A172 (cell line): ENCODE measurements at places on chromosomes 5 and 9. TPM values are rescaled to one million over a fixed set of nuclear protein-coding genes. Genes with fewer than 3 reads are reported as not detected.

The MARVELD2 gene
- total RNA-seq, result not detected in 2 replicates

The CNTLN gene
- total RNA-seq, result 9.7 and 10.3 TPM in 2 replicates

The ANP32B gene
- total RNA-seq, result 17.3 and 21.2 TPM in 2 replicates

The OR2S2 gene
- total RNA-seq, result not detected in 2 replicates

The HTR4 gene
- total RNA-seq, result not detected in 2 replicates

The ZNF367 gene
- total RNA-seq, result 33.7 and 37.6 TPM in 2 replicates

The LCP2 gene
- total RNA-seq, result not detected in 2 replicates

The CMYA5 gene
- 0.02 and 0.16 TPM in 2 replicates for total RNA-seq

The NUDCD2 gene
- total RNA-seq, result 28.3 and 29.3 TPM in 2 replicates

The GLRA1 gene
- total RNA-seq, result not detected in 2 replicates

The FBP1 gene
- 0.12 TPM in 1 of 2 replicates, not detected in the other for total RNA-seq

The PLPPR1 gene
- not detected in 2 replicates for total RNA-seq

The PCDH1 gene
- total RNA-seq, result 7.2 and 7.4 TPM in 2 replicates

The C9orf153 gene
- not detected in 2 replicates for total RNA-seq

The EXD3 gene
- 3.4 and 9.9 TPM in 2 replicates for total RNA-seq

The NUTM2G gene
- not detected in 2 replicates for total RNA-seq

The CCL28 gene
- total RNA-seq, result not detected in 2 replicates

The MINAR2 gene
- total RNA-seq, result not detected in 2 replicates

The TNFSF8 gene
- total RNA-seq, result not detected in 2 replicates

The TBC1D2 gene
- 87.2 and 93.4 TPM in 2 replicates for total RNA-seq

The TRIM23 gene
- total RNA-seq, result 22.1 and 23.2 TPM in 2 replicates

The C5orf52 gene
- not detected in 2 replicates for total RNA-seq

The IER5L gene
- total RNA-seq, result 53.3 and 55.8 TPM in 2 replicates

The ARID3C gene
- 0.19 TPM in 1 of 2 replicates, not detected in the other for total RNA-seq

The ATOSB gene
- 20.3 and 26.3 TPM in 2 replicates for total RNA-seq

The SLC27A6 gene
- total RNA-seq, result not detected in 2 replicates

The ZNF354C gene
- not detected in 2 replicates for total RNA-seq

The SMIM23 gene
- total RNA-seq, result not detected in 2 replicates

The UNC5A gene
- total RNA-seq, result 2.9 and 3.4 TPM in 2 replicates

The GGTA1 gene
- total RNA-seq, result not detected in 2 replicates

The GPRIN1 gene
- 20.3 and 24.6 TPM in 2 replicates for total RNA-seq

The SAXO1 gene
- not detected in 2 replicates for total RNA-seq

The SLC36A3 gene
- total RNA-seq, result not detected in 2 replicates

The PAIP1 gene
- 207 and 210 TPM in 2 replicates for total RNA-seq

The SOX30 gene
- total RNA-seq, result not detected in 2 replicates

The HAND1 gene
- not detected in 2 replicates for total RNA-seq

The FGD3 gene
- total RNA-seq, result 0.10 and 0.12 TPM in 2 replicates

The DEPDC1B gene
- total RNA-seq, result 34.4 and 35.0 TPM in 2 replicates

The CBY3 gene
- total RNA-seq, result not detected in 2 replicates

The PSAT1 gene
- 147 and 182 TPM in 2 replicates for total RNA-seq

The FABP6 gene
- total RNA-seq, result 0.17 and 1.5 TPM in 2 replicates

The CLINT1 gene
- total RNA-seq, result 58.4 and 79.2 TPM in 2 replicates

The RNF180 gene
- total RNA-seq, result 0.48 and 0.96 TPM in 2 replicates

The NUTM2F gene
- not detected in 2 replicates for total RNA-seq

The PRDM9 gene
- not detected in 2 replicates for total RNA-seq

The IFNA2 gene
- not detected in 2 replicates for total RNA-seq

The CKMT2 gene
- 4.7 TPM in 1 of 2 replicates, not detected in the other for total RNA-seq

The MCTP1 gene
- total RNA-seq, result 14.2 and 15.7 TPM in 2 replicates

The F12 gene
- total RNA-seq, result 5.6 and 11.3 TPM in 2 replicates

The TAS2R1 gene
- total RNA-seq, result not detected in 2 replicates

The PPP1R2B gene
- total RNA-seq, result 0.05 TPM in 1 of 2 replicates, not detected in the other
